Subcutaneous preadipocyte (primary cell): ENCODE measurements at places on chromosomes 3 and 15. TPM values are rescaled to one million over a fixed set of nuclear protein-coding genes. Genes with fewer than 3 reads are reported as not detected.

UNC45A gene
- 59.2 and 61.6 TPM in 2 replicates for total RNA-seq

PTPRG gene
- 70.9 and 96.6 TPM in 2 replicates for total RNA-seq

SPINK8 gene
- total RNA-seq, result not detected in 2 replicates

WDR82 gene
- total RNA-seq, result 43.0 and 57.3 TPM in 2 replicates

FRMD5 gene
- total RNA-seq, result under 0.01 and 0.20 TPM in 2 replicates

SI gene
- not detected in 2 replicates for total RNA-seq

CPLX3 gene
- total RNA-seq, result not detected in 2 replicates

ZNF80 gene
- total RNA-seq, result not detected in 2 replicates

PLCH1 gene
- under 0.01 and 0.37 TPM in 2 replicates for total RNA-seq

HRG gene
- total RNA-seq, result not detected in 2 replicates

CCR8 gene
- not detected in 2 replicates for total RNA-seq
